ENCODE measurements at places on chromosomes 16 and 17. TPM values are rescaled to one million over a fixed set of nuclear protein-coding genes. Genes with fewer than 3 reads are reported as not detected.
A peak's percentile ranks its signal among the peaks of the same experiment; 100 is the strongest.

GRCh38 chr16:85334718-85335583, 222.7 kb upstream of the CIBAR2 start:
- peak; percentile 51 for DNase-seq

Gene FOXF1
- not detected for total RNA-seq

- DNase-seq = no peak
These were observed 968 bp downstream of the RIPOR1 start for GRCh38 chr16:67529582-67530012.

DNA sequence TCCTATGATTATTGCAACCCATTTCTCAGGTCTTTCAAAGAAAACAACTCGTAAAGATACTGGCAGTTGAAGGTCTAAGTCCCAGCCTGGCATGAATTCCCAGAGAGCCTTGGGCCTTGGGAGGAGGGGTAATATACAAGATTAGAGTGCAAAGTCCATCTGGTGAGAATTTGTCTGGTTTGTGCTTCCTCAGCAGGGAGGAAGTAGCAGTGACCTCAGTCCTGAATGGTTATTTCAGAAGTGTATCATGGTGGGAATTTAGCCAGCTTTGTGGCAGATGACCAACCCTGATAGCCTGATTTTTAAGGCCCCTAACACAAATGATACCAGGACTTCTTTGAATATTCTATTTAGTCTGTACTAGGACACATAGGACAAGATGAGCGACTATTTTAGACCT, 151.2 kb upstream of the TBX2 start:
- DNase-seq = no peak

Gene CRISPLD2
- 11.0 TPM for total RNA-seq

DNA sequence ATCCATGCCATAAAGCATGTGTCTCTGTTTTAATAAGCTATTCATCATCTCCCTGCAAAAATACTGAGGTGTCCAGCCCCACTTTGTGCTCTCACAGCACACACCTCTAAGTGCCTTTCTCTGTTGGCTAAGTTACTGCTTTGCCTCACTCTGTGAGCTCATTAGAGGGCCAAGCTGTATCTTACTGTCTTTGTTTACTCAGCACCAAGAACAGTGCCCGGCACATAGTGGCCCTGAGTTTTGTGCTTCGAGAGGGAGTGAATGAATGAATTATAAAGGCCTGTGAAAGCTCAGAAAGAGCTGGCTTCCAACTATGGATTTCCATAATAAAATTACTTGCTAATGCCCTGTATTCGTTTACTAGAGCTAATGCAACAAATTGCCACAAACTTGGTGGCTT, 50.2 kb upstream of the NOG start:
- DNase-seq = no peak

- peak; percentile 24 for DNase-seq
These were observed 680 bp downstream of the ZNF629 start for GRCh38 chr16:30786115-30786935.

Gene CX3CL1
- total RNA-seq = 0.74 TPM

Gene HS3ST2
- total RNA-seq = not detected

- no peak for DNase-seq
These were observed 4.5 kb upstream of the KRT15 start for GRCh38 chr17:41523225-41523593.

GRCh38 chr16:83799336-83799735, 8.4 kb upstream of the HSBP1 start:
- no peak for DNase-seq

DNA sequence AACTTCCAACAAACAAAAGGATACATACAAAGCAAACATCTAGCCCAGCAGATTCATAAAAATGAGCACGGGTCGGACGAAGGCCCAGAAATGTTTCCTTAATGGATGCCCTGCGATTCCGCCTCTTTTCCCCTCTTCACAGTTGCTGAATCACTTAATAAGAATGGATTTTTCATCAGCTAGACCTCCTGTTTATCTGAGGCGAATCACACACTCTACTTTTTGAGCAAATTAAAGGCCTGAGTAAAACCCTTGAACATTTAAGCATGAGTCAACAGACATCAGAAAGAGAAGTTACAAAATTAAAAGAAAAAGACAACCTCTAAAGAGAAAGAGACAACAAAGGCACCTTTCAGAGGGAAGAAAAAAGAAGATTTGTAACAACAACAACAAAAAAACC, 44.7 kb downstream of the HS3ST3A1 start:
- DNase-seq = no peak

GRCh38 chr17:43395165-43395564, 3.6 kb upstream of the ARL4D start:
- no peak for DNase-seq

Gene PLA2G10
- 2.2 TPM for total RNA-seq

Gene IL21R
- total RNA-seq = not detected

GRCh38 chr17:45363498-45363897, 46.7 kb upstream of the MAP3K14 start:
- DNase-seq = no peak

GRCh38 chr17:16989230-16989952, 17.5 kb upstream of the TNFRSF13B start:
- no peak for DNase-seq

GRCh38 chr17:15289285-15290183, 24.4 kb upstream of the PMP22 start:
- no peak for DNase-seq

DNA sequence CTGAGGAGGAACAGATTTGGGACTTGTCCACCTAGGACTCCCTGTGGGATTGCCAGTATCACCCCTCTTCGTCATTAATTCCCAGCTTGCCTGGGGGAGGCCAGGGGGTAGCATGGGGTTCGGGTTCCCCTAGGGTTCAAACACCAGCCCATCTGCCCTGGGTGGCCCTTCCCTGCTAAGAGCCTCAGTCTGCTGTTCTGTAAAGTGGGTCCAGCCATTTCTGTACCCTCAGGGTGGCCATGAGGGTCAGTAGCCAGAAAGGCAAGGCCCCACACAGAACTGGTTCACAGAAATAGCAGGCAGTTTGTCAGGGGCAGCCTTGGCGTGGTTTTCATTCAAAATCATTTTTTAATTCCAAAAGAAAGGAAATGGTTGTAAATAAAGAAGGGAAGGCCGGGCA, 62.9 kb downstream of the RAI1 start:
- no peak for DNase-seq

DNA sequence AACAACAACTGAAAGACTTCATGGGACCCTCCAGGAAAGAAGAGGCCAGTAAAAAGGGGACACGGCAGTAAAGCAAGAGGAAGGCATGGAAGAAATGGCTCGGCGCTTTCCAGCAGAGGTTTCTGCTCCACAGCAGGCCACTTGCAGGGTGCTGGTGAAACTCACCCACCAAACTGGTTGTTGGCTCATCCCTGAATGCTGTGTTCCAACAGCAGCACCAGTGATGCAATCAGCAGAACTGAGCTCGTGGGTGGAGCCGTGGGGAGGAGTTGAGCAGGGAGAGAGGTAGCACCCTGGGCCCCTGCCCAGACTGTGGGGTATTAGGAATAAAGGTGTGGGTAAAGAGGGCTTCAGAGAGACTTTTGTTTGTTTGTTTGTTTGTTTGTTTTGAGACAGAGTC, 62.8 kb upstream of the ADCY9 start:
- DNase-seq = no peak

Gene GFAP
- not detected for total RNA-seq

Gene DNAAF8
- total RNA-seq = 1.1 TPM

DNA sequence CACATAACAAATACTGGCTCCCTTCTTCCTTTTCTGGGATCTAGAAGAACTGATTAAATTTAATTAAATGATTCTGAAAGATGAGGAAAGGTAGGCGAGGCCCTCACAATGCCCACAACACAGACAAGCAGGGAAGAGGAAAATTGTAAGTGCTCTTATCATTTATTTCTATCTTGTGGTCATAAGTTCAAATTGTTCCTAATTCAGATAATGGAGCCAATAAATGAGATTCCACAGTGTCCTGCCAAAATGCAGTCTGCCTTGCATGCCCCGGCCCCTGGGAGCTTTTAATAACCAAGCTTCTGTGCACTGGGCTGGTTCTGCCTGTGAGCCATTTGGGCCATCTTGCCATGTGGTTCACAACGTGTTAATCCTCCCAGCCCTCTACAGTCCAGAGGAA, 97.0 kb downstream of the CMC2 start:
- no peak for DNase-seq

DNA sequence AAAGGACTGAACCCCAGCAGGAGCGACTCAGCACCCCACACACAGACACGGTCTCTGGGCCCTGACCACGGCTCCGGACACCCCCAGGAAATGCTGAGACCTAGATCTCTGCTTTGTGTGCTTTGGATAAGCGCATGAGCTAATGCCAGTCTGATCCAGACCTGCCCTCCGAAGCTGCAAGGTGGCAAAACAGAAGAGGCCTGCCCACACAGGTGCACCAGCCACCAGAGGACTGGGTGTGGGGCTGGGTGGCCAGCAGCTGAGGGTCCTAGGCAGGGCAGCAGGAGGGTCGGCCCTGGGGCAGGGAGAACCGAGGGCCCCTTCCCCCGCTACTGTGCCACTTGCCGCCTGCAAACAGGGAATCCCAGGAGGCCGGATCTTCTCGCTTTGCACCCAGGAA, 30.7 kb upstream of the EIF1 start:
- DNase-seq = no peak

Gene CD300E
- total RNA-seq = not detected

- DNase-seq = no peak
These were observed 26.8 kb downstream of the SLC25A10 start for GRCh38 chr17:81738801-81739393.

- DNase-seq = no peak
These were observed 215.7 kb downstream of the IRX3 start for GRCh38 chr16:54070789-54071343.

DNA sequence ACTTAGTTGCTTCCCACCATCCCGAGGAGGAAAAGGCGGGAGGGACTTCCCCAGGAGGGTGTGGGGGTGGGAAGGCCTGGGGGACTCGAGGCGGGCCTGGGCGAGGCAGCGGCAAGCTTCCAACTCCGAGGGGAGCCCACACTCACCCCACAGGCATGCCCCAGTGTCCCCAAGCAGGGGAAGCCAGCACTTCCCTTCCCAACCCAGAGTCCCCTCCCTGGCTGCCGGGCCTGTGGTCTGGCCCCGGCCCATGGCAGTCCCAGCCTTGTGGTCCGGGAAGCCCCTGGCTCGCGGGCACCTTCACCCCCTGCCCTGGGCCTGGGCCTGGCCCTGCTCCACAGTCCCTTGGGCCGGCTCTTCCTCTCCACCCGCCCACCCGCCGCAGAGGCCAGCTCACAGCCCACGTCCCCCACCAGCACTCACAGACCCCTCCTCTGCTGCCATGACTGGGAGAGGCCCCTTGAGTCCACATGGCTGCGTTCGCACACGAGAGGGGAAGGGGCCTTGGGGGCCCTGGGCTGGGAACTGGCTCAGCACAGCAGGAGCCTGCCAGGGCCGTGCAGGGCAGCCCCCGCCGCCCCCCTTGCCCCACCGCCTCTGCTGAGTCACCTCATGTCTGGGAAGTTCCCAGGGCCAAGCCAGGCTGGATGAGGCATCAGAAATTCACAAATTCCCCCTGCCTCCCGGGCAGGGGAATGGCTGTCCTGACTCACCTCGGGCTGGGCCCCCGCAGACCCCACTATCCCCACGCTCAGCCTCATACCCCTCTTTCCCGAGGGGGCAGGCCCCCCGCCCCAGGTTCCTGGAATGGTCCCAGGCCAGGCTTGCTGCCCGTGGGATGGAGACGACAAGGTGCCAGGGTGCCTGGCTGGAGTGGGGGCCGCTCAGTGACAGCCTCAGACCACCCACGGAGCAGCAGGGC, 27.8 kb downstream of the BAHCC1 start:
- no peak for DNase-seq

GRCh38 chr17:17420082-17420481, 56.7 kb upstream of the MED9 start:
- DNase-seq = no peak

Gene MYH8
- not detected for total RNA-seq

DNA sequence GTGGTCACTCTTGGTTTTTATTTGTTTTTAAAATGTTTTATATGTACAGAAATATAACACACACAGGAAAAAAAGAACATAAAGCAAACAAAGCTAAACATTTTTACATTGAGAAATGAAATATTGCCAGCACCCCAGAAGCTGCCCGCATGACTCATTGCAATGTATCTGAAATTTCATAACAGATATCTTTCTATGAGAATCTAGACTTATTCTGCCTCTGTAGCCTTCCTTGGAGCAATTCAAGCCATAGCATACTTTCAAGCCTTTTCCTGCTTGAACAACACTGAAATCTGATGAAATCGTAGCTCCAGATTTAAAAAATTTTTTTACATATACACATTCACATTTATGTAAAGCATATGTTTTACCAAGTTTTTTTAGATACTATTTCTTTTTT, 86.9 kb downstream of the RBBP6 start:
- DNase-seq = no peak

GRCh38 chr17:31753011-31753410, 106.0 kb downstream of the COPRS start:
- DNase-seq = no peak

Gene OXLD1
- total RNA-seq = 18.6 TPM

Gene KDM6B
- total RNA-seq = 117 TPM

Gene ZNF213
- total RNA-seq = 13.4 TPM

GRCh38 chr17:65542610-65543009, 18.8 kb downstream of the AXIN2 start:
- no peak for DNase-seq

- no peak for DNase-seq
These were observed 24.7 kb downstream of the ZZEF1 start for GRCh38 chr17:4118015-4118743.

Gene OSBPL7
- 26.2 TPM for total RNA-seq

DNA sequence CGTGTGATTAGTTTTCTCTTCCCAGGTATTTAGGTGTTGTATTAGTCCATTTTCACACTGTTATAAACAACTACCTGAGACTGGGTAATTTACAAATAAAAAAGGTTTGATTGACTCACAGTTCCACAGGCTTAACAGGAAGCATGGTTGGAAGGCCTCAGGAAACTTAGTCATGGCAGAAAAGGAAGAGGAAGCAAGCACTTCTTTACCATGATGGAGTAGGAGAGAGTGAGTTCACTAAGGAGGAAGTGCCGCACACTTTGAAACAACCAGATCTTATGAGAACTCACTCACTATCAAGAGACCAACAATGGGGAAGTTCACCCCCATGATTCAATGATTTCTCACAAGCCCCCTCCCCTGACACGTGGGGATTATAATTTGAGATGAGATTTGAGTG, 1343.7 kb upstream of the GOT2 start:
- DNase-seq = no peak

Gene GINS2
- 20.9 TPM for total RNA-seq

- no peak for DNase-seq
These were observed 21.6 kb downstream of the PLA2G10 start for GRCh38 chr16:14672403-14672971.

DNA sequence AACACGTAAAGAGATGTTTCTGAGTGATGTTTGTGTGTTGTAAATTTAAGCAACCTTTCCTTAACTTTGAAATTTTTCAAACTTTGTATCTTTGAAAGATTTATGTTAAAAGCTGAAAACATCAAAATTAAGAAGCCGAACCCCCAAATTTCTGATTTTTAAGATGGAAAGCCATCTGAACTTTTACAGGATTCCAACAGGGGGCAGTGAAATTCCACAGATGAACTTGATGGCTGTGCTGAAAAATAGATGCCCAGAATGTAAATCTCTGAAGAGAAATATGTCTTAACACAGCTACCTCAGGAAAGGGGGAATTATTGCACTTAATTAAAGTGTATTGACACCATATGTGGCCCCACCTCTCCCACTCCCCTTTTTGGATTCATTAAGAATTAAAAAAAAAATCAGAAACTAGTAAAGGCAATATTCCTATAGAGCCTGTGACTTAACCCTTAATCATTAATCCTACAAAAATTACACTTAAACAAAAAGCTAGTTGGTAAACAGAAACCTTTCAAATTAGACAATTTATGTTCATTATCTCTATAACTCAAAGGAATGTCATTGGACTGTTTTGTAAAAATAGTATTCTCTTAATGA, 597.9 kb downstream of the KCNJ2 start:
- no peak for DNase-seq

Gene GPR139
- total RNA-seq = not detected

Gene MFAP4
- total RNA-seq = 2.5 TPM

Measured in progenitor cell of endocrine pancreas (in vitro differentiated cells).